ENCODE measurements at places on chromosomes 11 and 22.

GRCh38 chr11:70466154-70466553 is 67.8 kb downstream of the CTTN start:
- DNase-seq: no peak

- DNase-seq: peak; percentile 25
Observed at GRCh38 chr11:131977854-131978253, 607.4 kb downstream of the NTM start.

- DNase-seq: peak; percentile 29
Observed at GRCh38 chr11:116782728-116783127, 5.1 kb downstream of the ZPR1 start.

- peak; percentile 23 for DNase-seq
Observed at GRCh38 chr11:61377461-61378160, 14.8 kb upstream of the TMEM216 start.

DNA sequence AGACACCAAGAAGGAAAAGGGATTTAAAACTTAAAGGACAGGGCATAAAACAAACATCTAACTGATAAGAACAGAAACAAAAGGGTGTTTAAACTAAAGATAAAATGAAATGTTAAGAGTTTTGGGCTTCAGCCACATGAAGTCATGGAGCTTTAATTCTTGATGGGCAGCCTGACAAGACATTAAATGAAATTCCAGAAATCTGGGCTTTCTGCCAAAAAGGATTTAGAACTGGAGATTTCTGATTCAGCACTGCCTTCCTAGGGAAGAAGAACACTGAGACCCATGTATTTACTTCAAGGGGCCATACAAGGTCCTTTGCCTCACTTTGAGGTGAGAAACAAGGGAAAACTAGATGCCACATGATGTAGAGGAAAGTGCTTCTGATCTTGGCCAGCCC is 355.9 kb upstream of the RAG2 start:
- no peak for DNase-seq

GRCh38 chr11:64558065-64558745 is 32.8 kb upstream of the SLC22A12 start:
- no peak for DNase-seq

- no peak for DNase-seq
Observed at GRCh38 chr11:107359701-107360100, 97.9 kb downstream of the CWF19L2 start.

GRCh38 chr11:73155102-73155501 is 13.0 kb upstream of the FCHSD2 start:
- DNase-seq: no peak

- no peak for DNase-seq
Observed at GRCh38 chr22:26993886-26994285, 336.5 kb downstream of the MIAT start.

- no peak for DNase-seq
Observed at GRCh38 chr11:130031945-130032344, 29.3 kb upstream of the PRDM10 start.

DNA sequence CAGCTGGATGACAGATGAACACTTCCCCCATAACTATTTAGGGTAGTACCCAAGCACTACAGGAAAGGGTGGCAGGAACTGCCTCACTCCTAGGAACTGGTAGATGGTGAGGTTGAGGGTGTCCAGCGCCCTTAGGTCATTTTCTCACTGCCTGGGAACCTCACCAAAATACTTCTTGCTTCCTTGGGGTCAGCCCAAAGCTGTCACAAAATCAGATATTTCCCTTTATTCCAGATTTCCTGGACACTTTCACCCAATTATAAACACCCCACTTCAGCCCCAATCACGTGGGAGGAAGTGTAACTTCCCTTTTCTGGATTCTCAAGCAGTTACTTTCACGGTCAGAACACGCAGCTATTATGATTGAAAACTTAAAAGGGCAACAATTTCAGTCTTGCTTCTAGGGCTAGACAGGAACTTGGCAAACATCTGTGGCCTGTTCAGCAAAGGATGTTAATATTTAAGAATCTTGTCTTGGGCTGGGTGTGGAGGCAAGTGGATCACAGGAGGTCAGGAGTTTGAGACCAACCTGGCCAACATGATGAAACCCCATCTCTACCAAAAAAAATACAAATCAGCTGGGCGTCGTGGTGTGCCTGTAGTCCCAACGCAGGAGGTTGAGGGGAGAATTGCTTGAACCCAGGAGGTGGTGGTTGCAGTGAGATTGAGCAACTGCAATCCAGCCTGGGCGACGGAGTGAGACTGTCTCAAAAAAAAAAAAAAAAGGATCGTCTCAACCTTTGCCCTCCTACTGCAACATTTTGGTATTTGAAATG is 4.0 kb downstream of the FTH1 start:
- no peak for DNase-seq

GRCh38 chr11:7081441-7081840 is 7.4 kb upstream of the RBMXL2 start:
- no peak for DNase-seq

DNA sequence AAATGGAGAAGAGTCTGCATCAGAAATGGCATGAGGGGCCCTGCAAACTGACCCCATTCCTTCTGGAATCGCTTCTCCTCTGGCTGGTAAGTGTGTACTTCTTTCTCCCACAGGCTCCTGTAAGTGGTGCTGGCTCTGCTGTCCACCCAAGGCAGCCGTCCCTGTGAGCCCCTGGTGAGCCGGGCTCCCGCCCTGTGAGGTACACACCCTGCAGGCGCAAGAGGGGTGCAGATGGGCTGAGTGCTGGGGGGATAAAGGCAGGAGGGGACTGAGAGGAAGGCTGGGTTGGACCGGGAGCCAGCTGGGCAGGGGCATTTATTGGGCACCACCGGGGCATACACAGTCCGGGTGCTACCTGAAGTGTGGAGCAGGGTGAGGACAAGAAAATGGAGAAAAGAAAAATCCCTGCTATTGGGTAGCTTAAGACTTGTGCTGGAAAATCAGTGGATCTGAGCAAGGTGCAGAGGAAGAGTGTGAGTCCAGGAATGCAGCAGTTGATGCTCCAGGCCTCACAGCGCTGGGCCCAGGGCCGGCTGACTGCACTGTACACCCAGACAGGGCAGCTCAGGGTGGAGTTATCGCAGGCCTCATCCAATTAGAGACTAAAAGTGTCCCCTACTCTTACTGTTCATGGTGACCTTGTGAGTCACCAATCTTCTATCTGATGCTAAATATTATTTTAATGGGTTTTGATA is 455.1 kb upstream of the B3GAT1 start:
- DNase-seq: no peak

GRCh38 chr11:76205252-76206076 is 838 bp downstream of the WNT11 start:
- no peak for DNase-seq

Measured in GM04503 (cell line).